Pulmonary artery endothelial cell (primary cell): ENCODE measurements at places on chromosomes 7 and 10. TPM values are rescaled to one million over a fixed set of nuclear protein-coding genes. Genes with fewer than 3 reads are reported as not detected.

The NKX2-3 gene
- total RNA-seq = 0.07 TPM in 1 of 2 replicates, not detected in the other

The OR2A25 gene
- not detected in 2 replicates for total RNA-seq

The THAP5 gene
- total RNA-seq = 12.8 and 17.7 TPM in 2 replicates

The SMIM30 gene
- total RNA-seq = 49.3 and 52.5 TPM in 2 replicates

The FAM25G gene
- not detected in 2 replicates for total RNA-seq

The PNLIPRP1 gene
- not detected in 2 replicates for total RNA-seq

The PAX4 gene
- not detected in 2 replicates for total RNA-seq

The GDF2 gene
- total RNA-seq = not detected in 2 replicates

The GPRIN2 gene
- total RNA-seq = not detected in 2 replicates

The SUN3 gene
- total RNA-seq = not detected in 2 replicates

The NUTM2D gene
- 0.60 and 1.3 TPM in 2 replicates for total RNA-seq

The ZNF425 gene
- 0.73 and 1.7 TPM in 2 replicates for total RNA-seq

The NCF1 gene
- not detected in 2 replicates for total RNA-seq

The PAPOLB gene
- 0.04 and 0.07 TPM in 2 replicates for total RNA-seq

The CNPY1 gene
- not detected in 2 replicates for total RNA-seq

The ST8SIA6 gene
- total RNA-seq = 0.53 and 0.79 TPM in 2 replicates

The FEZF1 gene
- not detected in 2 replicates for total RNA-seq

The LRRC4 gene
- 0.40 and 0.99 TPM in 2 replicates for total RNA-seq

The SPDYE11 gene
- not detected in 2 replicates for total RNA-seq

The CD36 gene
- 0.26 and 4.6 TPM in 2 replicates for total RNA-seq

The TMEM178B gene
- total RNA-seq = 0.07 TPM in 1 of 2 replicates, not detected in the other

The OGA gene
- total RNA-seq = 80.0 and 84.5 TPM in 2 replicates

The HOXA2 gene
- 0.59 and 1.0 TPM in 2 replicates for total RNA-seq

The ATOH7 gene
- not detected in 2 replicates for total RNA-seq

The FAM170B gene
- total RNA-seq = not detected in 2 replicates

The PDE1C gene
- total RNA-seq = 0.11 and 0.13 TPM in 2 replicates

The DENND11 gene
- total RNA-seq = 33.9 and 38.3 TPM in 2 replicates

The WNT8B gene
- total RNA-seq = not detected in 2 replicates

The HOXA6 gene
- total RNA-seq = 0.07 and 0.42 TPM in 2 replicates

The NPC1L1 gene
- not detected in 2 replicates for total RNA-seq

The LRIT1 gene
- total RNA-seq = not detected in 2 replicates

The SH2B2 gene
- total RNA-seq = 0.86 and 0.88 TPM in 2 replicates

The CLEC5A gene
- not detected in 2 replicates for total RNA-seq

The MMP21 gene
- 0.07 TPM in 1 of 2 replicates, not detected in the other for total RNA-seq

The SHH gene
- total RNA-seq = 0.20 TPM in 1 of 2 replicates, not detected in the other

The SDK1 gene
- total RNA-seq = 0.18 and 1.1 TPM in 2 replicates

The UBE2D4 gene
- total RNA-seq = 8.0 and 9.4 TPM in 2 replicates

The OPN4 gene
- not detected in 2 replicates for total RNA-seq

The CLDN15 gene
- 2.0 and 3.6 TPM in 2 replicates for total RNA-seq

The C10orf143 gene
- total RNA-seq = 0.14 and 0.33 TPM in 2 replicates

The SKIDA1 gene
- total RNA-seq = 0.33 and 0.46 TPM in 2 replicates

The SPDYE2 gene
- not detected in 2 replicates for total RNA-seq

The STOX1 gene
- total RNA-seq = 0.11 and 0.13 TPM in 2 replicates

The KIAA1549 gene
- 1.9 and 2.9 TPM in 2 replicates for total RNA-seq

The TAS2R3 gene
- 0.46 and 1.3 TPM in 2 replicates for total RNA-seq

The CLDN4 gene
- total RNA-seq = 0.07 TPM in 2 replicates

The TMEM236 gene
- 0.07 and 0.11 TPM in 2 replicates for total RNA-seq

The SNX8 gene
- 11.1 and 13.1 TPM in 2 replicates for total RNA-seq

The KAZALD1 gene
- 1.1 TPM in 2 replicates for total RNA-seq

The LBX1 gene
- total RNA-seq = not detected in 2 replicates

The GLUD1 gene
- total RNA-seq = 224 and 228 TPM in 2 replicates

The PNLIP gene
- total RNA-seq = not detected in 2 replicates

The TRIL gene
- 0.33 and 0.63 TPM in 2 replicates for total RNA-seq

The ZNF138 gene
- total RNA-seq = 3.5 and 4.8 TPM in 2 replicates

The CYP2C19 gene
- total RNA-seq = 0.07 TPM in 1 of 2 replicates, not detected in the other
